ENCODE measurements at places on chromosomes 13 and 19.

DNA sequence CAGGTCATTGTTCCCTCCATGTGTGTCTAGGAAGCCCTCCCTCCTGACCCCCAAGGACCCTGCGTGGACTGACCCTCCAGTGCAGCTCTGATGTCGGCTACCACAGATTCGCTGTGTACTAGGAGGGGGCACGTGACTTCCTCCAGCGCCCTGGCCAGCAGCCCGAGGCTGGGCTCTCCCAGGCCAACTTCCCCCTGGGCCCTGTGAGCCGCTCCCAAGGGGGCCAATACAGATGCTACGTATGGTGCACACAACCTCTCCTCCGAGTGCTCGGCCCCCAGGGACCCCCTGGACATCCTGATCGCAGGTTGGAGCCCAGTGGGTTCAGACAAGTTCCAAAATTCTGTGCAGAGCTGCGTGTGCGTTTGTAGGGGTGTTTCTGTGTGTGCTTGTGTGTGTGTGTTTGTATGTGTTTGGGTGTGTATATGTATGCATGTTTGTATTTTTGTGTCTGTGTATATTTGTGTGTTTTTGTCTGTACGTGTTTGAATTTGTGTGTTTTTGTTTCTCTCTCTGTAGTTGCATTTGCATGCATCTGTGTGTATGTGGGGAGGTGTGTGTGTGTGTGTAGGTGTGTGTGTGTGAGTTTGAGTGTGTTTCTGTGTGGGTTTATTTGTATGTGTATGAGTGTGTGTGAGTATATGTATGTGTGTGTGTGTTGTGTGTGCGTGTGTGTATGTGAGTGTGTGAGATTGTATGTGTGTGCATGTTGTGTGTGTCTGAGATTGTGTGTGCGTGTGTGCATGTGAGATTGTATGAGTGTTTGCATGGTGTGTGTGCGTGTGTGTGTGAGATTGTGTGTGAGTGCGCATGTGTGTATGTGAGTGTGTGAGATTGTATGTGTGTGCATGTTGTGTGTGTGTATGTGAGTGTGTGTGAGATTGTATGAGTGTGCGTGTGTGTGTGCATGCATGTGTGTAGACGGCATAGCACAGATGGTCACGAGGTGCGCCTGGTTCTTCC lies 21.4 kb upstream of the LILRA2 start:
- no peak for DNase-seq

DNA sequence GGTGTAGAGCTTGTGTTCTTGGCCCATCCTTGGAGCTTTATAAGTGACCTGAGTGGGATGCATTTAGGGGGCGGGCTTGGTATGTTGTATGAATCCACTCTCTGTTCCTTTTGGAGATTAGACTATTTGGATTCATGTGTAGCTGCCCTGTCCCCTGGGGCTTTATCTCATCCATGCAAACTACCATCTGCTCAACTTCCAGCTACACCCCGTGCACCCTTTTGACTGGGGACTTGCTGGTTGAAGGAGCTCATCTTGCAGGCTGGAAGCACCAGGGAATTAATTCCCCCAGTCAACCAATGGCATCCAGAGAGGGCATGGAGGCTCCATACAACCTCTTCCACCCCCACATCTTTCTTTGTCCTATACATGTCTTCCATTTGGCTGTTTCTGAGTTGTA lies 6.1 kb downstream of the CLEC4M start:
- no peak for DNase-seq

DNA sequence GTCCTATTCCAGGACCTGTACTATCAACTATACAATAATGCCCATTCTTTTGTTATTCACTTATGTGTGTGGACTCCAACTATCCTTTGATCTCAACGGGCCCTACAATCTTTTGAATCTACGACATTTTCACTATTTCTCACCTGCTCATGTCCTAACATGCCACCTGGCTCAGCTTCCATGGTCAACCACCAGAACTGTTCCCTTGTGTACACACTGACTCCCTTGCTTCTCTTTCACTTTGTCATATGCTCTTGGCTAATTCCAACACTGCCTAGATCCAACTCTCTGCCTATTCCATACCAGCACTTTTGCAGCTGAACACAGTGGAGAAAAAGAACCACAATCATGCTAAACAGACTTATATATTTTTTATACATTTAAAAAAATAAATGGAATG lies 53.1 kb downstream of the MICU2 start:
- DNase-seq: no peak

GRCh38 chr13:72100339-72100738 lies 233.3 kb upstream of the DACH1 start:
- no peak for DNase-seq

DNA sequence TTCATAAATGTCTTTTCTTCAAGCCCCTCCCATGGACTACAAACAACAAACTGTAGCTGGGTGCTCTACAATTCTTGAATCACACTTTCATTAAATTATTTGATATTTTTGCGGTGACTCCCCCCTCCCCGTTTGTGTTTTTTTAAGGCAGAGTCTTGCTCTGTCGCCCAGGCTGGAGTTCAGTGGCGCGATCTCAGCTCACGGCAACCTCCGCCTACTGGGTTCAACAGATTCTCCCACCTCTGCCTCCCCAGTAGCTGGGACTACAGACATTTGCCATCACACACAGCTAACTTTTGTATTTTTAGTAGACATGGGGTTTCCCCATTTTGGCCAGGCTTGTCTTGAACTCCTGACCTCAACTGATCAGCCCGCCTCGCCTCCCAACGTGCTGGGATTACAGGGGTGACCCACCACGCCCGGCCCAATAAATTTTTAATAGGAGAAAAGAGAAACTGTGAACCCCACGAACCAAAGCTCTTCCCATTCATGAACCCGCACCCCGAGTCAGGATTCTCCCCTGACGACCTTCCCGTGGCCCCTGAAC lies 703 bp downstream of the ZNF506 start:
- DNase-seq: peak; percentile 9

- no peak for DNase-seq
These were observed 44.3 kb downstream of the SHISA2 start for GRCh38 chr13:26007261-26008125.

GRCh38 chr19:35306473-35307246 lies 14.7 kb downstream of the MAG start:
- no peak for DNase-seq
